Vagina (tissue), 2 donors: ENCODE measurements at places on chromosomes 7 and 10.
A peak's percentile ranks its signal among the peaks of the same experiment; 100 is the strongest.

DNA sequence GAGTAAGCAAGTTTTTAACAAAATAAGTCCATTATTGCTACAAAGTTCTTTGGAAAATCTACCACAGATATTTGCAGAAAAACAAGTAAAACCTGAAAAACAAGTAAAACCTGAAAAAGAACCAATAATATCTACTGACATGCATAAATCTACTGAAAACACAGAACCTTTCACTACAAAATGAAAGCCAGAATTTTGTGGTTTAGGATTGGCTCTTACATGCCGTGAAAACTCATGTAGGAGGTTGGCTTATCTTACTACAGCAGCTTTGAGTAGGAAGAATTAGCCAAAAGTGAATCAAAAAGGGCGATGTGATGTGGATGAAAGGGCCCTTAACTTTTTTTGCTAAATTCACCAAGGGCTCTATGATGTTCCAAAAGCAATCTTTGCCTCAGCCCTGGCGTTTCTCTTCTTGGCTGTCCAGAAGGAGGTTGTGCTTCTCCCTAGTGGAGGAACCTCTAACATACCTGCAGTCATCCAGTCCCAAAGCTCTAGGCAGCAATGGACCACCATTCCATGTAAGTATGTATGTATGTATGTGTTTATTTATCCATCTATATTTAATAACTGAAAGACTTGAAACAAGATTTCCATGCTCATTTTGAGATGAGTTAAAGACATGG lies 93.5 kb upstream of the ZNF804B start:
- no peak overlapping the region for H3K4me3 ChIP-seq
- DNase-seq = no peak
- H3K27me3 ChIP-seq = no peaks in the 10 kb centered on the region
- no peaks in the 10 kb centered on the region for H3K36me3 ChIP-seq

DNA sequence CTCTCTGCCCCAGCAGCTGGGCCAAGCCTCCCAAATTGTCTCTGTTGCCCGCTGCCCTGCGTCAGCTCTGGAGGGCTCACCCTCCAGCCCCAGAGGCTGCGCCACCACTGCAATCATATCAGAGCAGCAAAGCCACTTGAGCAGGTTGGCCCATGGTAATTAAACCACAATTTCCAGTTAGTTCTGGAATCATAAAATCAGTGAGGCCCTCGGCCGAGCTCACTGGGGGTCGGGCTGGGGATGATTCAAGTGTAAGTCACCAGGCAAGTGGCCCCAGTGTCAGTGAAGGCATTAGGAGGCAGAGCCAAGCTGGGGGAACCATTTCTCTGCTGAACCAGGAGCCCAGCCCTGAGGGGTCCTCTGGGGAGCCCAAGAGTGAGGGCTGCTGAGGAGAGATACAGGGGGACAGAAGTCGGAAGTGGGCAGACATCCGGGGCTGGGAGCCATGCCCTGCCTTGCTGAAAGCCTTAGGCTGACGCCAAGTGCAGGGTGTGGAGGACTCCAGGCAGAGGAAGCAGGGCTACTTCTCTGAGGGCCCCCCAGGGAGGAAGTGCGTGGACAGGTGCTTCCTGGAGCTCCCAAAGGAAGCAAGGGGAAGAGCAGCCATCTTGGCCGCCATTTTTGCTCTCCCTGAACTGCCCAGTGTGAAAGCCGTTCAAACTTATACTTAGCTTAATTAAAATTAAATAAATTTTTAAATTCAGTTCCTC lies 29.5 kb upstream of the SLC29A3 start:
- no peak overlapping the region for H3K27ac ChIP-seq
- peaks cover 6% of the 10 kb centered on the region for H3K4me1 ChIP-seq
- H3K27me3 ChIP-seq = no peaks in the 10 kb centered on the region
- H3K4me3 ChIP-seq = no peak overlapping the region

DNA sequence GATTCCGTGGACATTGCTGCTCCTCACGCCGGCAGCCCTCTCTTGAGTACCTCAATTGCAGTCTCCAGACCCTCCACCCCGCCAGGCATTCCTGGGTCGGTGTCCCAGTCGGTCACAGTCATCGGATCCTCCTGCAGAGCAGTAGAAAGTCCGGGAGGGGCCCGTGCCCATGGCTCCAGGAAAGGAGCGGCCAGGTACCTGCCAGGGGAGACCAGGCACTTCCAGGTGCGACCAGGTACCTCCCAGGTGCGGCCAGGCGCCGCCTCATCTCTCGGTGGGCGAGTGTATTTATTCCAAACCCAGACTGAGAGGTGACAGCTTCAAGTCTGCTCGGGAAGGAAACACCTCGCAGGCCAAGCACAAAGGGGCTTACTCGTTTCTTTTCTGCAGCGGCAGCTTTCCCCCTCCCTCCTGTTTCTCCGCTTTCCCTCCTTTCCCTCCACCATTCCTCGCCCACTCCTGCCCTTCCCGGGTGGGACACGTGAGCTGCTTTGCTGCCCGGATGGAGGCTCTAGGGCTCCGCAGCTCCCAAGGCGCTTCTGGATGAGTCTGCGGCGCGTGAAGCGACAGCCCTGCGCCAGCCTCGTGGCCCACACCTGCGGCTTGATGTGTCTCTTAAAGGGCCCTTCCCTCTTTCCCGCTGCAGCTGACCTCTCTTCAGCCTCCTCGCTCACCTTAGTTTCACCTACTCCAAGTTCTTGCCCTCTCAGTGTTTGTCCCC lies 39.4 kb upstream of the AGK start:
- no peaks in the 10 kb centered on the region for H3K36me3 ChIP-seq
- no peak overlapping the region for H3K27ac ChIP-seq
- H3K27me3 ChIP-seq = no peaks in the 10 kb centered on the region
- H3K4me1 ChIP-seq = peaks cover 8% of the 10 kb centered on the region
- DNase-seq = no peak
- no peak overlapping the region for H3K4me3 ChIP-seq

DNA sequence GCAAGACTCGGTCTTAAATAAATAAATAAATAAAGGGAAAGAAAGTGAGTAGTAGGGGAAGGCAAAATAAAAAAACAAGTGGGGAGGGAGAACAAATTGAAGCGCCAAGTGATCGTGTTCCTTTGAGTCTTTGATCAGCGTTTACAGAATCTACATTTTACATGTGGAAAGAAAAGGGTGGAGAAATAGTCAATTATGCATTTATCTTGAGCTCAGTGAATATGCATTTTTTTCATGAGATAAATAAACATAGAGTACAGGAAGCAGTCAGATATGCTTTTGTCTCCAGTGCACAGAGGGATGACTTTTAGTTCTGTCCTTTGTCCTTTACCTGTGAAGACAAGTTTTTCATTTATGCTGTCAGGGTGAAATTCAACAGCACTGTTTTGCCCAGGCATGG lies 6.1 kb upstream of the GUSB start:
- no peaks in the 10 kb centered on the region for H3K27me3 ChIP-seq
- H3K27ac ChIP-seq = no peak overlapping the region
- DNase-seq = no peak
- H3K4me3 ChIP-seq = no peak overlapping the region
- no peaks in the 10 kb centered on the region for H3K36me3 ChIP-seq

DNA sequence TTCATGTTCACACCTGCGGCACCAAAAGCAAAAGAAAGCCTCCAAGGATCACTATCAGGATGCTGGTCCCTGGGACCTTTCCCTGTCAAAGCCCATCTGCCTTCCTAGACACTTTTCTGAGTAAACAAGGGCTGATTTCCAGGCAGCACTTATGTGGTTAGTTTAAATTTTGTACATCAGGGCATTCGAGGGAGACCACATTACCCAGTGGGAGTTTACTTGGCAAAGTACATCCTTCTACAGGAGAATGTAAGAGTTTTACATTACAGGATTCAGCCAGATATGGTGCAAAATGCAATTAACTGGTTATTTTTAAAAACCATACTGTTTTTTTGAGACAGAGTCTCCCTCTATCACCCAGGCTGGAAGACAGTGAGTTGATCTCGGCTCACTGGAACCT lies 132.1 kb downstream of the CSTF2T start:
- no peak for DNase-seq
- H3K4me1 ChIP-seq = no peaks in the 10 kb centered on the region
- no peaks in the 10 kb centered on the region for H3K36me3 ChIP-seq
- H3K27me3 ChIP-seq = no peaks in the 10 kb centered on the region
- H3K27ac ChIP-seq = no peak overlapping the region

GRCh38 chr10:50624866-50625501 lies 1.2 kb upstream of the SGMS1 start:
- no peaks in the 10 kb centered on the region for H3K27me3 ChIP-seq
- DNase-seq = no peak
- H3K4me3 ChIP-seq = peak overlapping the region; percentile 86
- H3K27ac ChIP-seq = peak overlapping the region; percentile 98

GRCh38 chr7:18225067-18225466 lies 197.4 kb upstream of the PRPS1L1 start:
- no peak overlapping the region for H3K27ac ChIP-seq
- no peaks in the 10 kb centered on the region for H3K27me3 ChIP-seq
- no peaks in the 10 kb centered on the region for H3K4me1 ChIP-seq
- H3K36me3 ChIP-seq = no peaks in the 10 kb centered on the region
- no peak overlapping the region for H3K4me3 ChIP-seq

DNA sequence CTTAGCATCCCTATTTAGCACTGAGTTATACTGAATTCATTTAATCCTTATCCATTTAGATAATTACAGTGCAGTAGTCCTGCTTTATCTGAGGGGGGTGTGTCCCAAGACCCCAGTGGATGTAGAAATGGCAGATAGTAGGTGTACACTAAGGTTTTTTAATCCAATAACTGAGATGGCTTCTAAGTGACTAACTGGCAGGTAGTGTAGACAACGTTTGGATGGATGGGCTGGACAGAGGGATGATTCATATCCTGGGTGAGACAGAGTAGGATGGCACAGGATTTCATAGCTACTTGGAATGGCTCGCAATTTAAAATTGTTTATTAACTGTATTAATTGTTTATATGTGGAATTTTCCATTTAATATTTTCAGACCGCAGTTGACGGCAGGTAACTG lies 295.6 kb downstream of the CCDC3 start:
- DNase-seq = no peak
- H3K36me3 ChIP-seq = no peaks in the 10 kb centered on the region
- H3K4me3 ChIP-seq = no peak overlapping the region
- H3K27me3 ChIP-seq = no peaks in the 10 kb centered on the region

GRCh38 chr10:75722020-75722419 lies 290.6 kb downstream of the LRMDA start:
- H3K27ac ChIP-seq = no peak overlapping the region
- H3K4me3 ChIP-seq = no peak overlapping the region
- H3K36me3 ChIP-seq = no peaks in the 10 kb centered on the region
- no peaks in the 10 kb centered on the region for H3K4me1 ChIP-seq
- DNase-seq = no peak

DNA sequence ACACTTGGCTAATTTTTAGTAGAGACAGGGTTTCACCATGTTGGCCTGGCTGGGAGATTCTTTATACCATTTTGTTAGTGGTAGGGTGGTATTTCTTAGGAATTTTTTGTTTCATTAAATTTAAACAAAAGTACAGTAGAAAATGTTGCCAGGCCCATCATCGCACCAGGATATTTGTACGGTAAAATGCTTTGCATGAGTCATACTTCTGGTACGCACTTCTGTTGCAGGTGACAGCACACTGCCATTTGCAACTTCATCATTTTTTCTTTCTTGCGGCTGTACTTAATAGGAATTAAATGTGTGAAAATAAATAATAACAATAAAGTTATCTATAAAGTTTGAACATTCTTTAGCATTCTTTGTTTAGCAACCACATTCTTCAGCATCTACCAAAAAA lies 195.6 kb downstream of the SKAP2 start:
- H3K27me3 ChIP-seq = no peaks in the 10 kb centered on the region
- no peak overlapping the region for H3K4me3 ChIP-seq
- no peaks in the 10 kb centered on the region for H3K36me3 ChIP-seq
- no peaks in the 10 kb centered on the region for H3K4me1 ChIP-seq
- no peak overlapping the region for H3K27ac ChIP-seq
- no peak for DNase-seq

DNA sequence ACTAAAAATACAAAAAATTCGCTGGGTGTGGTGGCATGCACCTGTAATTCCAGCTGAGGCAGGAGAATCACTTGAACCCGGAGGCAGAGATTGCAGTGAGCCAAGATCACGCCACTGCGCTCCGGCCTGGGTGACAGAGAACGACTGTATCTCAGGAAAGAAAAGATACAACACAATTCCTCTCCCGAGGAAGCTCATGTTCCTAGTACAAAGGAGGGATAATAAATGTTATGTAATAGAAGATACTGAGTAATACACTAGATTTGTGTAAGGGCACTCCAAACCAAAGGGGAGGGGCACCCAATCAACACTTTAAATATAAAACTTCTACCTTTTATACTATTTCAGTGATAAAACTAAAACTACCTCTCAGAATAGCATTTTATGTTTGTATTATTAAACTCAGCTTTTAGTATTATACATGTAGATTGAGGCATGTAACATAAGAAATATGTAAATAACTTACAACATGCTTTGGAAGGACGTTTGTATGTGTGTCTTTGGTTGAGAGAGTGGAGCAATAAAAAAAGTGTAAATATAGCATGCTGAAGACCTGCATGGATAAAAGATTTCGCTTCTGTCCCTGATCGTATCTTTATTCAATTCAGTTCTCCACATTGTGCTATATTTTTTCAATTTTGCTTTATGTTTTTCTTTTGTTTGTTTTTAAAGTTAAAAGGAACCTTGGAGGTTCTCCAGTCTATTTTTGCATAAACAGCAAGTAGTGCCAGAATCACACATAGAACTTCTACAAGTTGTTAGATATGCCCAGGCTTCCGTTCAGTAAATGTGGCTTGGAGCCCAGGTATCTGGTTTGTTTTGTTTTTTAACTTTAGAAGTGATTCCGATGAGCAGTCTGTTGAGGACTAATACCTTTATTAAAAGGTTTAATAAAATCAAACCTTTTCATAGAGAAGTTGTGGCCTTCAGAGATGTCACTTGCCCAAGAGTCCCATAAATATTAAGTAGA lies 71.9 kb downstream of the WAC start:
- peaks cover 13% of the 10 kb centered on the region for H3K36me3 ChIP-seq
- H3K4me3 ChIP-seq = no peak overlapping the region
- peaks cover 45% of the 10 kb centered on the region for H3K4me1 ChIP-seq
- H3K27ac ChIP-seq = no peak overlapping the region

DNA sequence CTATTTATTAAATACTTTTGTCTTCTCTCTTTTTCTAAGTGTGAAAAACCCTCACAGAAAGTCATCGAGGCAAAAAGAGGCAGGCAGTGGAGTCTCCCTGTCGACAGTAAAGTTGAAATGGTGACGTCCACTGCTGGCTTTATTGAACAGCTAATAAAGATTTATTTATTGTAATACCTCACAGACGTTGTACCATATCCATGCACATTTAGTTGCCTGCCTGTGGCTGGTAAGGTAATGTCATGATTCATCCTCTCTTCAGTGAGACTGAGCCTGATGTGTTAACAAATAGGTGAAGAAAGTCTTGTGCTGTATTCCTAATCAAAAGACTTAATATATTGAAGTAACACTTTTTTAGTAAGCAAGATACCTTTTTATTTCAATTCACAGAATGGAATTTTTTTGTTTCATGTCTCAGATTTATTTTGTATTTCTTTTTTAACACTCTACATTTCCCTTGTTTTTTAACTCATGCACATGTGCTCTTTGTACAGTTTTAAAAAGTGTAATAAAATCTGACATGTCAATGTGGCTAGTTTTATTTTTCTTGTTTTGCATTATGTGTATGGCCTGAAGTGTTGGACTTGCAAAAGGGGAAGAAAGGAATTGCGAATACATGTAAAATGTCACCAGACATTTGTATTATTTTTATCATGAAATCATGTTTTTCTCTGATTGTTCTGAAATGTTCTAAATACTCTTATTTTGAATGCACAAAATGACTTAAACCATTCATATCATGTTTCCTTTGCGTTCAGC lies 43.4 kb downstream of the TARP start:
- no peak overlapping the region for H3K27ac ChIP-seq
- peaks cover 13% of the 10 kb centered on the region for H3K36me3 ChIP-seq
- H3K4me1 ChIP-seq = no peaks in the 10 kb centered on the region
- no peaks in the 10 kb centered on the region for H3K27me3 ChIP-seq
